Activated CD8-positive, alpha-beta memory T cell treated with anti-CD3 and anti-CD28 coated beads, Interleukin-2, amount 10 ng/mL, durations not matched to agents 7 days and 5 days (primary cell): ENCODE measurements at places on chromosomes 7 and 10. TPM values are rescaled to one million over a fixed set of nuclear protein-coding genes. Genes with fewer than 3 reads are reported as not detected.

Gene HOXA7
- total RNA-seq: not detected

Gene RABGEF1
- 25.6 TPM for total RNA-seq

Gene SPDYE18
- total RNA-seq: 0.70 TPM

Gene DMBT1
- not detected for total RNA-seq

Gene DDC
- not detected for total RNA-seq

Gene EBLN1
- total RNA-seq: not detected

Gene ECHDC3
- total RNA-seq: 0.16 TPM

Gene METTL2B
- total RNA-seq: 38.3 TPM

Gene ASAH2
- total RNA-seq: 4.9 TPM

Gene SLC16A9
- total RNA-seq: 0.16 TPM

Gene DPYSL4
- total RNA-seq: 1.5 TPM

Gene ZNF425
- 0.91 TPM for total RNA-seq

Gene WIPF3
- total RNA-seq: not detected

Gene CLRN3
- total RNA-seq: not detected

Gene AGR3
- total RNA-seq: not detected

Gene LRRTM3
- not detected for total RNA-seq

Gene WEE2
- total RNA-seq: not detected

- peaks cover 4% of the 10 kb centered on the region for H3K36me3 ChIP-seq
- DNase-seq: peak; percentile 45
- no peak overlapping the region for H3K27ac ChIP-seq
- H3K4me1 ChIP-seq: no peaks in the 10 kb centered on the region
- peak overlapping the region; percentile 42 for H3K4me3 ChIP-seq
Observed at GRCh38 chr10:117442944-117443685, 67.9 kb upstream of the PDZD8 start.

GRCh38 chr7:16563281-16564022, 36.8 kb downstream of the LRRC72 start:
- peaks cover 9% of the 10 kb centered on the region for H3K27me3 ChIP-seq
- peak overlapping the region; percentile 54 for H3K4me3 ChIP-seq
- H3K4me1 ChIP-seq: peaks cover 18% of the 10 kb centered on the region
- H3K36me3 ChIP-seq: no peaks in the 10 kb centered on the region

GRCh38 chr10:7391748-7392147, 19.1 kb downstream of the SFMBT2 start:
- H3K36me3 ChIP-seq: peaks cover 16% of the 10 kb centered on the region
- H3K27me3 ChIP-seq: no peaks in the 10 kb centered on the region
- H3K4me1 ChIP-seq: peaks cover 37% of the 10 kb centered on the region
- H3K4me3 ChIP-seq: no peak overlapping the region
- no peak for DNase-seq
- no peak overlapping the region for H3K27ac ChIP-seq

- H3K27ac ChIP-seq: no peak overlapping the region
- H3K4me1 ChIP-seq: peaks cover 5% of the 10 kb centered on the region
- DNase-seq: peak; percentile 64
- no peak overlapping the region for H3K4me3 ChIP-seq
- H3K36me3 ChIP-seq: no peaks in the 10 kb centered on the region
Observed at GRCh38 chr10:100670828-100671479, 74.4 kb upstream of the PAX2 start.

DNA sequence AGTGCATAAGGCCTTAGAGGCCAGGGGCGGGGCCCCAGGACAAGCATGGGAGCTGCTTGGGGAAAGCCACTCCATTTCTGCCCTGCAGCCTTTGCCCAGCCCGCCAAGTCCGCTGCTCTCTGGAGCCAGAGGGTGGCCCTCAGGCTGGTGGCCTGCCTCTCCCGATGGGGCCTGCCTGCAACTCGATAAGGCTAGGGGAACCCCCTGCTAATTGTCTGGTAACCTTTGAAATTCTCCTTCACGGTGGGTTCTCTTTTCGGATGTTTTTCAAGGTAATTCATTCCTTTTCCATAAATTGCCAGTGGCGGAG, 94.9 kb downstream of the ZMIZ1 start:
- H3K4me3 ChIP-seq: no peak overlapping the region
- no peak overlapping the region for H3K27ac ChIP-seq
- H3K36me3 ChIP-seq: no peaks in the 10 kb centered on the region
- no peaks in the 10 kb centered on the region for H3K27me3 ChIP-seq

- H3K4me3 ChIP-seq: peak overlapping the region; percentile 100
- peaks cover 56% of the 10 kb centered on the region for H3K36me3 ChIP-seq
- H3K27me3 ChIP-seq: no peaks in the 10 kb centered on the region
- DNase-seq: peak; percentile 16
Observed at GRCh38 chr7:139106959-139107358, 2.6 kb downstream of the ZC3HAV1 start.

DNA sequence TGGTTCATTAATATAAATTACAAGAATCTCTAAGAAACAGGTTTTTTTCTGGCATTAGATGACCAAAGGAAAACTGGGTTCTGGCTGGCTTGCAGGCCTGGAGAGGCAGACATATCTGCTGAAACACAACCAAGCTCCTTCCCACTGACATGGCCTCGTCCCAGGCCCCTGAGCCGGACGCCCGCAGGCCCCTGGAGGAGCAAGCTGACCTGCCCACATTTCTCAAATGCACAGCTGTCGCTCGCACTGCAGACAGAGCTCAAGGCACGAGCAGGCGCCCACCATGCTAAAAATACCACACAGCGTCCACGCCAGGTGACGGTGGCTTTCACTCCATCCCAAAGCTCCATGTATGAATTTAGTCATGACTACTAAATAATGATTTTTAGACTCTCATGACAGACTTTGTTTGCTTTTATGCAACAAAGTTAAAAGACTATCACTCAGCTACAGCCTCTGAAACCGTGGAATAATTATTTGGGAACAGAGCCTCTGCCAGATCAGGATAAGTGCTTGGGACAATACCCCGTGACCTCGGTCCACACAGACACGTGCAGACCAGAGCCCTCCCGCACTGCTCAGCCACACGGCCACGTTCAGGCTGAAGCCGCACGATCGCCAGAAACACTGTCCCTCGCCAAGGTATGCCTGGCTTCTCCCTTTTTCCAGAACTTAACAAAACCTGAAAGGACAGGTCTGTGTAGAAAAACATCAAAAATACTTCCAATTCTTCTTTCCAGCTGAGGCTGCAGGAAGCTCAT, 71.1 kb downstream of the DIP2C start:
- peaks cover 12% of the 10 kb centered on the region for H3K27me3 ChIP-seq
- H3K4me1 ChIP-seq: peaks cover 2% of the 10 kb centered on the region
- DNase-seq: no peak

DNA sequence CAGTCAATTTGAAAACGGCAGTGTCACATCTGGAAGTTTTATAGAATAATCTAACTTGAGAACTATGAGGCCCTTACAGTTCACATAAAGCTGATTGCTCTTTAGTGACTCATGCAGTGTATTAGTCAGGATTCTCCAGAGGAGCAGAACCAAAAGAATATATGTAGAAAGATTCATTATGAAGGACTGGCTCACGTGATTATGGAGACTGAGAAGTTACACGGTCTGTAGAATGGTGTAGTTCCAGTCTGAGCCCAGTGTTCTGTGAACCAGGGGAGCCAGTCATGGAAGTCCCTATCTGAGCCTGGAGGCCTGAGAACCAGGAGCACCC, 21.5 kb downstream of the RBM33 start:
- H3K36me3 ChIP-seq: peaks cover 9% of the 10 kb centered on the region
- H3K27me3 ChIP-seq: no peaks in the 10 kb centered on the region
- no peak overlapping the region for H3K27ac ChIP-seq
- no peak overlapping the region for H3K4me3 ChIP-seq

DNA sequence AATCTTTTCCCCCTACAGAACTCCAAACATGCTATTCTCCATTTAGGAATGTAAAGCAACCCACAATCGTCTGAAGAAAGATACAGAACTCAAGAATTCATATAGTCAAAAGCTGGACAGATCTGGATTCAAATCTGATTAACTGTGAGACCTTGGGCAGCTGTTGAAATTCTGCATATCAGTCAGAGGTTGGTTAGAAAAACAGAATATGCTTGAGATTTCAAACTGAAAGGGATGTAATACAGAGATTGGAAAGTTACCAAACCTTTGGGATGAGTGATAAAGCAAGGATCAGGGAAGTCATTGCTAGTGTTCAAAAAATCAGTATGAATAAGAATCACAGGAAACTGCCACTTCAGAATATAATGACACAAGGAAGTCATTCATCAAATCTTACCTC, 406.6 kb downstream of the HTR7 start:
- DNase-seq: no peak
- no peak overlapping the region for H3K27ac ChIP-seq
- no peak overlapping the region for H3K4me3 ChIP-seq
- H3K36me3 ChIP-seq: no peaks in the 10 kb centered on the region

DNA sequence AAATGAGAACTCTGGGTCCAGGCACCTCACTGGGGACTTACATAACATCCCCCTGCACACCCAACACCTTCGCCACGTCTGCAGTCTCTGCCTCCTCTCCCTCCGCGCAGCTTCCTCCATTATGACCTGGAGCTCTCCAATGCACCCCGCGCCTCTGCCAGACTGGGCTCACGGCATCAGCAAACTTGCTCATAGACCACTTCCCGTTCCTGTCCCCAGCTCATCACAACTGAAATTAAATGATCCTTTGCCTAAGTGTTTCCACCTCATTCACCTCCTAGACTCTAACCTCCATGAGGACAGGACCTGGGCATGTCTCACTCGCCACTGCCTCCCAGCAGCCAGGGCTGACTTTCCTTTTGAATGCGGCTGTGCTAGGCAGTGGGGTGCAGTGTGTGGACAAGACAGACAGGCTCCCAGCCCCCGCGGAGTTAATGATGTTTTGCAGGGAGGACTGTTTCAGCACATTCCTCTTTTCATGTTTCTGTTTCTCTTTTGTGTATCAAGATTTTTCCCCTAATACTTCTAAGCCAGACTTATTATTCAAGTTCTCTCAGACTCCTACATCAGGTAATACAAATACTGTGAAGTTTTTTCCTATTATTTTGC, 18.8 kb downstream of the CHST15 start:
- H3K4me1 ChIP-seq: peaks cover 4% of the 10 kb centered on the region
- no peaks in the 10 kb centered on the region for H3K36me3 ChIP-seq
- H3K27me3 ChIP-seq: peaks cover 17% of the 10 kb centered on the region
- H3K27ac ChIP-seq: no peak overlapping the region

DNA sequence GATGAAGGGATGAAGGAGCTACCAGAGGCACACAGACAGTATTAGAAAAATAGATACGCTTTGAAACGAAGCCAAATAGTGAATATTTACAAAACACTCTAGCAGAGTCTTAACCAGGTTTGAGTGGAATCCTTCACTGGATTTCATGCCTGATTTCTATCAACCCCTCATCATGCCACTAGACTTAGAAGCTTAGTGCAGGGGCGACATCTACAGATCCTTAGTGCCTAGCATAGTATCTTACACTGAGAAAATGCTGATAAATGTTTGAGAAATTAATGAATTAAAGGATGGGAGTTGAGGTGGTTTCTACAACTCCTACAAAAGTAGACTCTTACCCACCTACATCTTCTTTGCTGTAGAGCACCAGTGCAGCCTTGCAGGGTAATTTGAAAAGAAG, 54.7 kb upstream of the CCNJ start:
- no peak overlapping the region for H3K27ac ChIP-seq
- no peaks in the 10 kb centered on the region for H3K4me1 ChIP-seq
- H3K4me3 ChIP-seq: no peak overlapping the region
- no peak for DNase-seq

DNA sequence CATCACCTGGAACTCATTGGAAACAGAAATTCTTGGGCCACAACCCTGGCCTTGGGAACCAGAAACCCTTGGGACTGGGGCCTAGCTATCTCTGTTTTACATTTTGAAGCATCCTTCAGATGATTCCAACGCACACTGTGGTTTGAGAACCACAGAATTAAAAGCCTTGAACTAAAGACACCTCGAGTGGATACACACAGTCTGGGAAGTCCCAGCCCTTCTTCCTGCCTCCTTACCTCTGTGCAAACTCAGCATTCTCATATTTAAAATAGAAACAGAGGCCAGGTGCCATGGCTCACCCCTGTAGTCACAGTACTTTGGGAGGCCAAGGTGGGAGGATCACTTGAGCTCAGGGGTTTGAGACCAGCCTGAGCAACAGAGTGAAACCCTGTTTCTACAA, 12.9 kb downstream of the NPFFR1 start:
- H3K27ac ChIP-seq: no peak overlapping the region
- no peaks in the 10 kb centered on the region for H3K27me3 ChIP-seq
- no peak overlapping the region for H3K4me3 ChIP-seq
- DNase-seq: no peak

DNA sequence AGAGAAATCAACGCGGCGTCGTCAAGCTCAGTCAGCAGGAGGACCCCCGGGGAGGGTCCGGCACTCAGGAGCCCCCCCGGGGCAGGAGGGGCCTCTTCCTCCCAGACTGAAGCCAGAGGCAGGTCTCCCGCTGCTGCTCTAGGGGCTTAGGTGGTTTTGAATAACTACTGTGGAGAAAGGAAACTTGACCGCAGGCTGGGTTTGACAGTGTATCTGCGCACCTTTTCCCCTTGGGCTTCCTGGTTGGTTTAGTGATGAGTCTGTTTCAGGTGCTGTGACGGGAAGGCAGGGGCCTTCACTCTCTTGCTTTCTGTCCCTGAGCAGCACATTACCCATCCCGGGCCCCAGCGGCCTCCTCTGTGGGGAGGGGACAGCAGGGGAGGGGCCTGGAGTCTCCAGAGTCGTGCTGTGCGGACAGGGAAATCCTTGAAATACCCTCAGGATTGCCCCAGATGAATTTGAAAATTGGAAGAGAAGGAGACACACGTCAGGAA, 262.2 kb downstream of the ADARB2 start:
- H3K36me3 ChIP-seq: no peaks in the 10 kb centered on the region
- DNase-seq: no peak
- no peak overlapping the region for H3K4me3 ChIP-seq
- H3K27me3 ChIP-seq: peaks cover 2% of the 10 kb centered on the region
- no peak overlapping the region for H3K27ac ChIP-seq

DNA sequence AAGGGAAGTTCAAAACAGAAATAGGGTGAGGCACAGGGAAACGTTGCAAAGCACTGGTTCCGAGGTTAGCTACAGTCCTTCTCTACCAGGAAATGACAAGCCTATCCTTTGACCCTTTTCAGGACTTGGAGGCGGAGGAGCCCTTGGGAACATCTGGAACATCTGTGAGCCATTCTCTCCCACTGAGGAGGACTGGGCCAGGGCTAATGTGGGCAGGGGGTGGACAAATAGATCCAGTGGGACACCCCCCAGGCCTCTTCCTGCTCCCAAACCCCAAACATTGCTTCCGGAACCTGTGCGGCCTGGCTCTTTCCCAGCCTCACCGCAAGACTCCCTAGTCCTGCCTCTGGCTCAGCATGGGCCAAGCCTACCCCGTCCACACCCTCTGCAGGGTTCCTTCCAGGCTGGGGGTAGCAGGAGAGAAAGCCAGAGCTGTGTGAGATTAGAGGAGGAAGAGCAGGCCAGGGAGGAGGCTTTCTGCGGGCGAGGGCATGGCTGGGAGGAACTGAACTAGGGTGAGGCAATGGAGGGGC, 36.5 kb downstream of the GHRHR start:
- H3K36me3 ChIP-seq: no peaks in the 10 kb centered on the region
- H3K4me3 ChIP-seq: no peak overlapping the region
- H3K27ac ChIP-seq: no peak overlapping the region
- no peak for DNase-seq

DNA sequence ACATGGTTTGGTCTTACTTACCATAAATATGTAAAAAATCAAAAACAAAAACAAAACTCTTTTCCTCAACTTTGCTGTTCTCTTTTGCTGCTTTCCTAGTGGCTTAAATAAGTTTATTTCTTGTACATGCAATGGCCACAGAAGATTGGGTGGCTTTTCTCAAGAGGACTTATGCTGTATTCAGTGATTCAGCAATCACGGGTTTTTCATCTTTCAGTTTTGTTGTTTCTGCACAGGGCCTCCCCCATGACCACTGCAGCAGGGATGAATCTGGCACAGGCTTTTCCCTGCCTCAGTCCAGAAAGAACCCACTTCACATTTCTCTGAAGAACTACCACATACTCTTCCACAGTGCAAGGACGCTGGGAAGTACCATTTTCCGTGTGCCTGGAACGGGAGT, 355.0 kb downstream of the RNLS start:
- H3K4me3 ChIP-seq: no peak overlapping the region
- no peak for DNase-seq
- peaks cover 6% of the 10 kb centered on the region for H3K36me3 ChIP-seq
